ENCODE measurements at places on chromosomes 5 and 9.

DNA sequence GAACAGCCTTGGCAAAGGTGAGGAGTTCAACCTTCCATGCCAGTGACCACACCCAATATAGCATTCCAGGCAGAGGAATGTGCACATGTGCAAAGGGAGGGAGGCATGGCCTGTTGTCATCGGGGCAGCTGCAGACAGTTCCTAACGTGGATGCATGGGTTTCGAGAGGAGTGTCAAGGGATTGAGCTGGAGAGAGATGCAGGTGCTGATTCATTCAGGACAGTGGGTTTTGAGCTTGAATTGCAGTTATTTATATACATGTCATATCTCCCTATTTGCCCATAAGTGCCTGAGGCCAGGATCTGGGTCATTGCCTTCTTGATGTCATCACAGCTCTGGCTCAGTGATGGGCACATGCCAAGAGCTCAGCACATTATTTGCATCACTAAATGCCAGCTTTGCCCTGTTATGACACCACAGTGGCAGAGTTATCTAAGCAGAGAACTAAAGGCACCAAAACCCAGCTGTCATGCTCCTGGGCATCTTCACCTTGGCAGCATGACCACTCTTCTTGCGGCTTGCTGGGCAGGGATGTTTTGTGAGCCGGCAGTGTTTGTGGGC, 278.0 kb downstream of the NTRK2 start:
- no peak for DNase-seq

GRCh38 chr5:172731680-172732074, 39.3 kb downstream of the DUSP1 start:
- DNase-seq, result no peak

DNA sequence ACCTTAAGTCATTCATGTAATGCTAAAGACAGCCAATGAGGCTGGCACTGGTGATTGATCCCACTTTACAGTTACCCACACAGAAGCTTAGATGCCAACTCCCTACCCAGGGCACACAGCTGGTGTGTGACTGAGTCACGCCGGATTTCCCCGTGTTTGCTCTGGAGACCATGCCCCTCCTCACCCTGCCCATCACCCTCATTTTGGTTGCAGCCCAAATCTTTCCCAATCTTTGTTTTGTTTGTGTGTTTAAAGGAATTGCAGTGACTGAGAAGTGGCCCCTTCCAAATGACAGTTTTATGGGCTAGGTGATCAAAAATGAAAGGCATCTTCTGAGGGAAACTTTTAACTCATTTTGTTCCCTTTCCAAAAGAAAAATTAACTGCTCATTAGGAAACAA, 10.9 kb downstream of the FBXL7 start:
- peak; percentile 62 for DNase-seq

GRCh38 chr5:115257981-115258380, 4.7 kb downstream of the PGGT1B start:
- peak; percentile 43 for DNase-seq

DNA sequence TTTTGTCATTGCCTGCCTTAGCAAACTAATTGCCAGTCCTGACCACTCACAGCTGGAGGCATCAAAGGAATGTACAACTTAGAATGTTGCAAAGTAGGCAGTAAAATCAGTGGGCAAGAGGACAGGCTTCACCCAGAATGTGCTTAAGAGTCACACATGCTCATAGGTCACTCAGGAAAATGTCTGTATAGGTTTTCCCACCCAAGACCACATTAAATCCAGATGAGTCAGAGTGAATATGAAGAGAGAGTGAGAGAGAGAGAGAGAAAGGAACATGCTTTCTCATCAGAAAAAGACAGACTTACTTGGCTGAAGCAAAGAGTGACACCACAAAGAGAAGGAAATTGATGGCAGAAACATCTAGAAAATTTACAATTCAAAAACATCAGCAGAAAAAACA, 37.9 kb downstream of the PLEKHG4B start:
- DNase-seq, result peak; percentile 52

DNA sequence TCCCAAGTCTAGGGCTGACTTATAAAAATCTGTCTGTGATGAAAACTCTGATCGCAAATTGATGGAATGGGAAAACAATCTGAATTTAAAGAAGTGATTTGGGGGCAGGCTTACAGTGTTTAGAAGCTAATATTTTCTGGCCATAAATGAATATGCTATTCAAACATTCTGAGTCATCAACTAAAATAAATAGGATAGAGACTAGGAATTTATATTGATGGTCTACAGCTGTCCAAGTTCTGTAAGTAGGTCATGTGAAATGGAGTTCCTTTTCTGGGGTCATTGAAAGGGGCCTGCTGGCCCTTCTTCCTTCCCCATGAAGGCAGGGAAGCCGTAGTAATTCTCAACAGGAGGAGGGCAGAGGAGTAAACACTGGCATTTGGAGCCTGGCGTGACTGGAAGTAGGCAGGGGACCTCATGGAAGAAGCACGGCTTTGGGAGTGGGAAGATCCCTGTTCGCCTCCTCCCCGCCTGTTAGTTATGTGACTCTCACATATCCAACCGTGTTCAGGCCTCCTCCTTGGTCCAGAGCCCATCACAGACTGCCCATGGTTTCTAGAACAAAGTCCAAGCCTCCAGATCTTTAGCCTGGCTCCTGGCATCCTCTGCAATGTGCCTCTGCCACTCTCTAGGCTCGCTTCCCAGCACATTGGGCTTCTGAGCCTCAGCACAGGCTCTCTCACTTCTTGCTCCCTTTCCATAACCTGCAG, 31.7 kb downstream of the ALG2 start:
- no peak for DNase-seq

DNA sequence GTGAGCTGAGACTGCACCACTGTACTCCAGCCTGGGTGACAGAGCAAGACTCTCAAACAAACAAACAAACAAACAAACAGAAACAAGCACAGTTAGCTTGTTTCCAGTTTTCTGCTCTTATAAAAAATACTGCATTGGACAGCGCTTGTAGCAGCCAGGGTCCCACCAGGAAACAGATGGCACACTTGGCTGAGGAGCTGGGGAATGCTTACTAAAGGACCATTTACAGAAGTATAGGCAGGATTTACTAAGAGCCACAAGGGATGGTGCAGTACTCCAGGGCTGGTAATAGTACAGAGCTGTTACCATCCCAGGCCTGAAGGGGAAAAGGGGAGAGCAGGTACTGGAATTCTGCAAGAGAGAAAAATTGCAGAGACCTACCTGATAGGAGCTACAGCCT, 5.2 kb upstream of the ANKS6 start:
- DNase-seq, result no peak

- DNase-seq, result no peak
These were observed 1835.2 kb upstream of the NUDT12 start for GRCh38 chr5:105397749-105398148.

GRCh38 chr5:37663538-37663937, 176.3 kb downstream of the GDNF start:
- no peak for DNase-seq

- DNase-seq, result no peak
These were observed 103.2 kb downstream of the VAV2 start for GRCh38 chr9:133888809-133889491.

GRCh38 chr9:132234535-132234934, 72.7 kb downstream of the NTNG2 start:
- DNase-seq, result no peak

- DNase-seq, result no peak
These were observed 25.3 kb upstream of the TLR4 start for GRCh38 chr9:117678871-117679270.

DNA sequence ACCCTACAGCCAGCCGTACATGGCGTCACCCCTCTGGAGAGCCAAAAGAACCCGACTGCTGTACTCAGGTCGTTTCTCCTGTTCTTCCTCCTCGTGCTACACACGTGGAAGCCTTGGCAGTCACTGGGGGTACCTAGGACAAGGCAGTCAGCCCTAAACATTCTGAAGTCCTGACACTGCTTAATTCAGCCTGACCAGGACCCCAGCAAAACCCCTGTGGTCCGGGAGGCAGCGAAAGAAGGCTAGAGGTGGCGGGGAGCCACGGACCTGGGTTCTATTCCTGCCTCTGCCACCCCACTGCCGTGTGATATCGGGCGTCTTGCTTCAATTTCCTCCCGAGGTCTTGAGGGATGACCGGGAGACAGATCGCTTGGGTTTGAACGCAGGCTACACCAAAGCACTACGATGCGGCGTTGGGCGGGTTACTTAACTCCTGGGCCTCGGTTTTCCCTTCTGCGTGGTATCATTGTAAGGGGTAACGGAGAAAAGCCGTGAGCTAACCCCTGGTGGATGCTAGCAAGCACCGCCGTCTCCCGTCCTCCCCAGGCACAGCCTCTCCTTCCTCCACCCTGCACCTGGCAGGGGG, 429 bp upstream of the ARL10 start:
- no peak for DNase-seq

- DNase-seq, result peak; percentile 75
These were observed 22.2 kb downstream of the SHB start for GRCh38 chr9:38046661-38047300.

DNA sequence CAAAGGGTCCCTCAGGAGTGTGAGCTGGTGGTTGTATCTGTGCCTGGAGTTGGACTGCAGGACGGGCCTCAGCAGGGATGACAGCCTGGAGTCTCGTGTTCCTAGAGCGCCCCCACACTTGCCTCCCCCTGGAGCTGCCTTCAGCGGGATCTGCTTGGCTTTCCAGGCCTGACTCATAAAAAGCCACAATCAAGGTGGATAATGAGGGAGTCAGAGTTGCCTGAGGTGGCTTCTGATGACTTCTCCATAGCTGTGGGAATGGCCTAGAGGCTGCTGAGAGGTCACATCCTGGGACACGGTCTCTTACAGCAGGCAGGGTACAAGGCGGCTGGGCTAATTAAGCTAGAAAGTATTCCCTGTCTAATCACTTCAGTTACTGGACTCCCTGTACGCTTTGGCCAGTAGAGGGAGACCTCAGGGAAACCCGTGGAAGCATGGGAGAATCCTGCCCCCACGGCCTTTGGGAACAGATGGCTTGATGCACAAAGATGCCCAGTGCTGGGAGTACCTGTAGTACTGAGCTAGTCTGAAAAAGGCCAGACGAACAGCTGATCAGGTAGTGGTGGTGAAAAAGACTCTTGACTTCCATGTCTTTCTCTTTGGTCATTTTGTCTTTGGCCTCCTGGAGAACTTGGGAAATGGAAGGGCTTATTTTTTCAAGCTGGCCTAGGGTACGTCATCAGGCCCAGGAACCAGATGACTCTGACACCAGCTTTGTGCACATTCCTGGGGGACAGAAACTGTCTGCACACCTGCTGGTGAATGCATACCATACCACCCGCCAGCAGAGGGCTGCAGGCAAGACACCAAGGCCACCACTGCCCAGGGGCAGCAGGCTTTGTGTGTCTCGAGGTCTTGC, 16.1 kb upstream of the FRRS1L start:
- DNase-seq, result peak; percentile 67

- DNase-seq, result no peak
These were observed 49.1 kb downstream of the PTCD2 start for GRCh38 chr5:72369301-72369700.

DNA sequence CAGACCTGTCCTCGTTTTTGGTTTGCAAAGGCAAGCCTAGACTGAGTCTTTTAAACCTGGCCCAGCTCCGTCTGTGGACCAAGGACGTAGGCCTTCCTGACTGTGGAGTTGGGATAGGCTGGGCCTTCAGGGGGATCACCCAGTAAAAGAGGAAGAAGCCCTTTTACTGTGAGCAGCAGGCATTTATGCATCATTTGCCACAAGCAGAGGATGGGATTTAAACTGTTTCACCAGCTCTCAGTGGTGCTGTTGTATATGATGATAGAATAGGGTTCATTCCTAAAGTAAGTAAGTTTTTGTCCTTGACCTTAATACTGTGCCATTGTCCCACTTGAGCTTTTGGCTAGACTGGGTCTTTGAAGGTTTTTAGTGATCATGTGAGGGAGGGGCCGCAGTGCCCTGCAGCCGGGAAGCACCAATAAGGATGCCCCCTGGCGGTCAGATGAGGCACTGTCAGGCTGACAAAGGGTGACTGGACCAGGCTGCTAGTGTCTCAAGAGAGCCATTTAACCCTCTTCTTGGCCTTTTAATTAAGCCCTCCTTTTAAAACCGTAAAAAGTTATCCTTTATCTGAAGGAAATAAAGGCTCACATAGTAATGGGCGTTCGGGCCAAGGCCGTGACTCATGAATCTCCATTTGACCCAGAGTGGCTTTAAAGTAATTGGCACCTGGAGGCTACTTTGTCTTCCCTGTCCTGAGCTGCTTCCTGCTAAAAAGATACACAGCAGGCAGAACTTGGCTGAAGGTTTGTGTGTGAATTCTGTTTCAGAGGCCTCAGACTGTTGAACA, 74.0 kb downstream of the UBAP1 start:
- peak; percentile 82 for DNase-seq

GRCh38 chr9:34964458-34964857, 6.4 kb downstream of the PHF24 start:
- no peak for DNase-seq

GRCh38 chr5:103086547-103086946, 33.4 kb downstream of the GIN1 start:
- DNase-seq, result no peak

DNA sequence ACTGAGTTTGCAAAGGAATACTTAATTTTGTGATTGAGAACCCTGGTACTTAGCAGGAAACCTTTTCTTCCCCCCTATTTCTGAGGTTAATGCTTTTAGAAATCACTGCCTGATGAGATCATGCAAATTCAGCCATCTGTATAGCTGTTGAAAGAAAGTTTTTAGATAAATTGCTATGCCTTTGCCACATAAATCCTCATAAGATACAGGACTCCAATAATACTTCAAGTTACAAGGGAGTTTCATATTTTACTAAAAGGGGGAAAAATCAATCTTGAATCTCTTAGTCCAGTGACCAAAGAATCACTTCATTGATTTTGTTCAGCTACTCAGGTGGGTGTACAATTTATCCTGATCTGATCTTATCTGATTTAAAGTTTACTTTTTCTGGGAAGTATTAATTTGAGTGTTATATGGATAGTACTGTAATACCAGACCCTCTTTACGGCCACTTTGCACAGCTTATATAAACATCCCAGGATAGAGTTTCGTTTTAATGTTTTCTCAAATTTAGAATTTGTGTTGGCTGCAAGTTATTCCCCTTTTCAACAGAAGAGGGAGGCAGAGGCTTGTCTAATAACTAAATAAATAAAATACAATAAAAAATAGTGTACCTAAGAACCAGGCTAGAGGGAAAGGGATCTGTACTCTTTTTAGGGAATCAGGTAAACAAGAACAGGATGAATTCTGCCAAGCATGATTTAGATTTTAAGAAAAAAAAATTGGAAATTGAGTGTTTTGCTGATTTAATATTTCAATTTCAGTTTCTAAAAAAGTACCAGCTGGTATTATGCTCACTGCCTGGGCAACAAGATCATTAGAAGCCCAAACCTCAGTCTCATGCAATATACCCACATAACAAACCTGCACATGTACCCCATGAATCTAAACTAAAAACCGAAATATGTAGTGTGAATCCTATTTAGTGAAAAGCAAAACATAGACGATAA, 69.1 kb downstream of the PSAT1 start:
- peak; percentile 52 for DNase-seq

DNA sequence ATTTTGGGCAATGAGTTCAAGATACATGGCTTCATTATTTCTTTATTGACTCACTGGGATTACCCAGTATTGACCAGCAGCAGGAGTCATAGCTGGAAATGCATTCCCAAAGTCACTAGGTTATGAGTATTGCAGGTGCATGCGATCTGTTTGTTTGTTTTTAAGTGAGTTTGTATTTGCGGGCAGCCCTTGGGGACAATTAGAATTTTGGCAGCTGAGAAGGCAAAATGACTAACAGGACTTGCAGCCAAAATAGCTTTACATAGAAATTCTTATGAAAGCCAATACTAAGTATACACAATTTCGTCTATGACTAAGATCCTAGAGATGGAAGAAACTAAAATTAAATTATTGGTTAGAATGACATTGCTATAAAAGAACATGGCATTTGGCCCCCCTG, 18.1 kb upstream of the RGMB start:
- no peak for DNase-seq
